ENCODE measurements at places on chromosomes 13 and 19.
A peak's percentile ranks its signal among the peaks of the same experiment; 100 is the strongest.

DNA sequence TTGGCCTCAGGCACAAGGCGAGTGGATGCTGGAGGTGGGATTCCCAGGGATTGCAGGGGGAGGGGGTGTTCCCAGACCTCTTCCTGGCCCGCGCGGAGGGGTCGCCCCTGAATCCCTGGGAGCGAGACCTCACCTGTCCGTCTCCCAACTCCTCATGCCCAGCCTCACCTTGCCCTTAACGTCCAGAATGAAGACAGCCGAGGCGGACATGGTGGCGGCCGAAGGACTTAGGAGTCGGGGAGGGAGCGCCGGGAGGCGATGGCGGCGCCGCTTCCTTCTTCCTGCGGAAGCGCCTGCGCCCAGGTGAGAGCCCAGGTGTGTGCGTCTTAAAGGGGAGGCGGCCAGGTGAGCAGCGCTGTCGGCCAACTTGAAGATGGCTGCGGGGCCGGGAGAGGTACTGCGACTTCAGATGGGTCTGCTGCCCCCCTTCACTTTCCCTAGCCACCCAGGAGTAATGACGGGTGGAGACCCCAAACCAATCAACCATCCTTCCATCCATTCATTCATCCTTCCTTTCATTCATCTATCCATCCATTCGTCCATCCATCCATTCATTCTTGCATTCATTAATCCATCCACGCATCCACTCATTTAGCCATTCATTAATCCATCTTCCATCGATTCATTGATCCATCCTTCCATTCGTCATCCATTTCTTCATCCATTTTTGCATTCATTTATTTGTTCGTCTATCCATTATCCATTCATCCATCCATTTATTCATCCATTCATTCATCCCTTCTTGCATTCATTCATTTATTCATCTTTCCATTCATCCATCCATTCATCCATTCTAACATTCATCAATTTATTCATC lies at the start of gene AP1M2:
AP1M2 (minus strand) TSS at position 291 of the 817 bp plus-strand sequence; CDS start at position 210, 81 bp downstream.
- DNase-seq, result no peak

DNA sequence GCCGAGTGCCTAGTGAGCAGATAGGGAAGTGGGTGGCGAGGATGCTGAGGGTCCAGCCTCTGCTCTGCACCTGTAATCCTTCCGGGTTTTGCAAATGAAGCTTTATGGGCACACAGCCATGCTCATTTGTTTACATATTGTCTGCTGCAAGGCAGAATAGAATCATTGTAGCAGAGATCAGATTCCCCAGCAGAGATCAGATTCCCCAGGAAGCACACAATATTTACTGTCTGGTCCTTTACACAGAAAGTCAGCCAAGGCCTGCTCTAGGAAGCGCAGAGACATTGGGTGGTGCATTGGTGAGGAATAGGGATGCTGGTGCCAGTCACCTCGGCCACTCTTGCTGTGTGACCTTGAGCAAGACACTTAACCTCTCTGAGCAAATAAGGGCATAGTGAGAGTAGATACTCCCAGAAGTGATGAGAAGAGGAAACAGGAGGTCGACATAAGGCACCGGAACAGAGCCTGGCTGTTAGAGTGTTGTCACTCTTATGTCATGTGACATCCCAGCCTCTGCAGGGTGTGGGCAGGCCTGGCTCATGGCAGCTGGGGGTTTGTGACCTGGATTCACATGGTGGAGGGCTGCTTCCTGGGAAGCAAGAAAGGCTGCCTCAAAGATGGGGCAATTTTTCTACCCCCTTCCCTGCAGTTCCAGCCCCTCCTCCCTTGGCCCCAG lies 25.6 kb downstream of the CARM1 start:
- no peak for DNase-seq

- DNase-seq, result no peak
Observed at GRCh38 chr13:47457626-47458025, 543.4 kb downstream of the SUCLA2 start.

DNA sequence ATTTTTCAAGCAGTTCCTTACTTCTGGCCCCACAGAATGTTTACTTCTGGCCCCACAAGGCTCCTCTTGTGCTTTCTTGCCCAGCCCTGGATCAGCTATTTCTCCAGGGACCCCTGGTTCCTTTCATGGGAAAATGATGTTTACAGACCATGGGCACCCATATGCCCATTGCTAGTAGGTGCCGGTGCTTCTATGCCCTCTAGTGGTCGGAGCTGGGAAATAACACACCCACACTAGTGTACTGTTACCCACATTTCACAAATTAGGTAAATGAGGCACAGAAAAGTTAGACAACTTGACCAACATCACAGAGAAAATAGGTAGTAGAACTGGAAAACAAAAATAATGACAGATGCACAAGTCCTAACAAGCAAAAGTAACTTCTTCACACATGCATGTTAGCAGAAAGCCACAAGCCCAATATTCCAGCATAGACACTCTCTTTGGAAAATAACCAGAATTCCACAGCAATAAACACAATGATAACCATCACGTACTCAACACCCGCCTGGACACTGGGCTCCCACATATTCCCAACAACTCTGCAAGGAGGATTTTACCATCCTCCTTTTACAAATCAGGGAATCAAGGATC lies 1.3 kb upstream of the CEACAM6 start:
- peak; percentile 47 for DNase-seq

DNA sequence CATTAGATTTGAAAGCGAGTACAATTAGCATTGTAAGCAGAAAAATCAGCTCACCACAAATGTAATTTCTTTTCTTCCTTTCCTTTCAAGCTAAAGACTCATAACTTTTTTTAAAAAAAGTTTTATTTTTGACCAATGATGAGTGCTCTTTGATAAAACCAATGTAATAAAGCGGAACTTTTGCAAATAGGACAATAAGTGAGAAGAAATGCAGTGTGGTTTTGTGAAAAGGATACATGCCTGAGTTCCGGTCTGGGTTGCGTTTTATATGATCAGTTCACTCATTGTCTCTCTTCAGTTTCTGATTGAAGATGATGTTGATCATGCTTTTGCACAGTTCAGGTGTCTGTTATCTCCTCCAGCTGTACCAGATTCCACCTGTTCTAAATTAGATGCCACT lies 274.4 kb downstream of the KLF12 start:
- no peak for DNase-seq

DNA sequence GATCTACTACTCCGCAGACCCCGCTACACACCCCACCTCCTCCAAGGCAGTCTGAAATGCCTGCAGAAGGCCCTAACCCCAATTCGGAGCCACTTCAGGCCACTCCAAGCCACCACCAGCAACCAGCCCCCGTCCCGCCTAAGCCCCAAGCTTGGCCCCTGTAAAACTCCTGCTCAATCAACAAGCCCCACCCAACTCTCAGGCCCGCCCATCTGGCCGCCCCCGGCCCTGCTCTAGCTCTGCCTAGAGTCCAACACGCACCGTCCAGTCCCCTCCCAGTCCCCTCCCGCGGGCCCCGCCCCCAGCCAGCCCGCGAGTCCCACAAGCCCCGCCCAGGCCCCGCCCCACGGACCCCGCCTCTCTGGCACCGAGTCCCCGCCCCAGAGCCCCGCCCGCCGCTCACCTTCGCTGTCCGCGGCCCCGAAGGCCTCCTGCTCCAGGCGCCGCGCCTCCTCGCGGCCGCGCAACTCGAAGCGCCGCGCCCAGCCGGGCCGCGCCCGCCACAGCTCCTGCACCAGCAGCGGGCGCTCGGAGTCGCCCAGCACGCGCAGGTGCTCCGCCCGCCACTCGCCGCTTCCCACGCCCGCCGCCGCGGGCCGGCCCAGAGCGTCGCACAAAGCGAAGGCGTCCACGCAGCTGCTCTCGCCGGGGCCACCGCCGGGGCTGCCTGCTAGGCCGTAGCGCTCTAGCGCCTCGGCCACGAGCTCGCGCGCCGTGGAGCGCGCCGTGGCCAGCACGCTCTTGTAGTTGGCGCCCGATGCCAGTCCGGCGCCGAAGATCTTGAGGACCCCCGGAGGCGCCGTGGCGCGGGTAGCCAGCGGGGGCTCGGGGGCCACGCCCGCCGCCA lies 1.6 kb downstream of the RASIP1 start:
- peak; percentile 100 for DNase-seq

DNA sequence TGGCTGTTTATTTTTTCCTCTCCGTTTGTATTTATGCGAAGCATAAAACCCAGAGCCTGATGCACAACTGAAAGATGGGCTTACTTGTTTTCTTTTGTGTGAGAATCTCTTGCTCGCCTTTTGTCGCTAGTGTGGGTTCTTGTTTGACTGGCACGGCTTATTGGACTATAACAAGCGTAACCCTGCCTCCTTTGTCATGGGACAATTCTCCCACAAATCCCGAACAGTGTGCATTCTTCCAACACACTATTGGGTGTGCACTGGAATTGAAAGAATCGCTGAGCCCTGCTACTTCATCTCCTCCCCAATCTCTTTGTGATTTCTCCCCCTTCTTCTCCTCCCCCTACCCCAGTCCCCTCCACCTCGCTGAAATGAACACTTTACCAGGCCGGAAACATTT lies 110.8 kb downstream of the ZIC5 start:
- no peak for DNase-seq

GRCh38 chr19:38667661-38668171 lies 20.3 kb downstream of the ACTN4 start:
- DNase-seq, result no peak

- no peak for DNase-seq
Observed at GRCh38 chr19:8640402-8641004, 10.1 kb downstream of the NFILZ start.

DNA sequence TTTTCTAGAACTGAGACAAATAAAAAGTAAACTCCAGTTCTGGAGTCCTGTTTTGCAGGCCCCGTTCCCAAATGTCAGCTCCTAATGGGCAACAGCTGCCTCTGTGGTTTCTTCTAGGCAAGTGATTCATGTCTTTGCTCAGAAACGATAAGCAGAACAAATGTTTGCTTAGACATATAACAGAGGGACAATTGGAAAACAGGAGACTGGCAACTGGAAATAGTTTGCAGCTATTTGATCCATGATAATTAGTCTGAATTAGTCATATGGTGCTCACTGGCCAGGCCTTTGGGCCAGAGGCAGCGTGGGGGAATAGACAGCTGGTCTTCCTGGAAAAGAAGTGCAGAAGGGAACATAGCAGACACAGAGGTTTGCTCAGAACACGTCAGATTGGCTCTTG lies 29.2 kb upstream of the TSHZ3 start:
- DNase-seq, result no peak

DNA sequence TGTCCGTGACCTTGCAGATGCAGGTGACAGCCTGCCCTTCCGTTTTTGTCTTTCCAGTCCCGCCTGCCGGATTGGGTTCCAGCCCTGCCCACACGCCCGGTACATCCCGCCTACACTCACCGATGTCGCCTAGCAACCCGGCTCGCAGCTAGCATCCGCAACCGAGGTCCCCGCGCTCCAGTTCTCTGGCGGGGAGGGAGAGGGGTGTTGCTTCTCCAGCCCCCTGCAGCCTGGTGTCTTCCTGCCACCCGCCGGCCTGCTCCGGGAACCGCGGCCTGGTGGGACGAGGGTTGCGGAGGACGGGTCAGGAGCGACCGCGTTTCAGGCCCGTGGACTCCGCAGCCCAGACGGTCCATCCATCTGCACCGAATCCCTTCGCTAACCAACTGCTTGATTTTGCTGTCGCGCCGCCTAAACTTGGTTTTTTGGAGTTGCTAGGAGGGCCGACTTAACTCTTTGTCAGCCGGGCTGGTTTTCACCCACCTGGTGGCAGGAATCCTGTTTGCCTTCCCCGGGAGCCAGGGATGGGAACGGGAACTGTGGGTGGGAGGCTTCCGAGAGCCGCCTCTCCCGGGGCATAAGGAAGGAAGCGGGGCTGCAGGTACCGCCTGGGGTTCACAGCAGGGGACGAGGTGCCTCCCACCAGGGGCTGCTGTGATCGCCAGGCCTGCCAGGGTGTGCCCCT lies 15.4 kb upstream of the MATK start:
- peak; percentile 69 for DNase-seq

DNA sequence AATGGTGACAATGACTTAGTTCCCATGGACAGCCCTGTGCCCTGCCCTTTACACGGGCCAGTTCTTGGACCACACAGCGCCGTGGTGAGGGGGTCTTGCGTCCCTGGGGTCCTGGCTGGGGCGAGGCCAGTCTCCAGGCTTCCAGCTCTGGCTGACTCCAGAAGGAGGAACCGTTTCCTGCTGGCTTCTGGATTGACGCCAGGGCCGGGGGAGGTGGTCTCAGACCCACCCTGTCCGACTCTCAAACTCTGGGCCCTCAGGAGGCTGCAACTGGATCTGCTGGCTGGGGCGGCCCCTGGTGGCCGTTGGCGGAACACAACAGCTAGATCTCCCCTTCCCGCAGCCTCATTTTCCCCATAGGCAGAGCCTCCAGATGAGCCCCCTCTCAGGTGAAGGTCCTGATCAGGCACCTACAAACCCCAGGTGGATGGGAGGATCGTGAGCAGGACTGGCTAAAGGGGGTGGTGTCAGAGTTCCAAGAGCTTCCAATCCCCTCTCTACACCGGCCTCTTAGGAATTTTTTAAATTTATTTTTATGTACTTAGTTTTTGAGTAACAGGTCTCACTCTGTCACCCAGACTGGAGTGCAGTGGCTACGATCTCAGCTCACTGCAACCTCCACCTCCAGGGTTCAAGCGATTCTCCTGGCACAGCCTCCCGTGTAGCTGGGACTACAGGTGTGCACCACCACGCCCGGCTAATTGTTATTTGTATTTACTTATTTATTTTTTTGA lies 8.0 kb downstream of the CCDC194 start:
- peak; percentile 83 for DNase-seq

DNA sequence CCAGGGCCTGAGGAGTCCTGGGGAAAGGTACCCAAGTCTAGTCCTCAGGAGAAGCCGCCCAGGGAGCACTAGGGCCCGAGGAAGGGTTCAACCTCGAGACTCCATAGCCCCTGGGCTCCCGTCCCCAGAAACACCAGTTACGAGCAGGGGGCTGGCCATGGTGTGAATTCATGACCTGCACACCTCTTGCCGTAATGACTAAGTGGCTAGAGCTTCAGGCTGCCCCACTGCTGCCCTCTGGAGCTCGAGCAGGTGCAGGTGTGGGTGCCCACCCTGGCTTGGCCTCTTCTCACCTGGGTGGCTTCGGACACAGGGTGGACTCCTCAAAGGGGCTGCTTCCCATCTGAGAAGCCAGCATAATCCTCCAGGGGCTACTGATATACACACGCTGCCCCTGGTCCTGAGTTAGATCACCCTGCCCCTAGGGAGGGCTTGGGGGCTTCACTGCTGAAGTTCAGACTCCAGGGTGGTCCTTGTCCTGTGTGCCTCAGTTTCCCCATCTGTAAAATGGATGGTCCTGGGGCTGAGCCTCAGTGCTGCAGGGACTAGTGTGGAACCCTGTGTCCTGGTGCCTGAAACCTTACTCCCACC lies 13.6 kb downstream of the SPC24 start:
- no peak for DNase-seq

GRCh38 chr19:32976223-32976805 lies 4.3 kb downstream of the FAAP24 start:
- DNase-seq, result peak; percentile 62

- peak; percentile 83 for DNase-seq
Observed at GRCh38 chr19:3178377-3178972, at the start of gene S1PR4. S1PR4 (plus strand) TSS chr19:3178769; CDS start chr19:3178793, 24 bp downstream.

DNA sequence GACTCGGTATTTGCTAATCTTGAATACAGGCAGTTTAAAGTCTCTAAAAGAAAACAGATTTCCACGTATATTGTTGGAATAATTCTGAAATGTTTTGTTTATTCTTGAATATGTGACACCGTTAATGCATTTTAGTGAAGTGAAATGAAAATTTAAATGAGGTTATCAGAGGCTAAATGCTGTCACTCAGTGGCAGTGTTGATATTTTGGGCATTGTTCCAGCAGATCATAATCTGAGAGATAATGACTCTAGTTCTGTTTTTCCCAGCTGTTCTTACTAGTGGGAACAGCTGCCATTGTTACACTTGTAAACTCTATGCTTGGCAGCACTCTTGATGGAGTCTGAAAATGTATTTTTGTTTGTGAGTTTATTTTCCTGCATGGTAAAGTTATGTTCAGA lies 365.6 kb upstream of the SLC10A2 start:
- no peak for DNase-seq

All from GM13976 (cell line).